ENCODE measurements at places on chromosomes 7 and 10.

- H3K36me3 ChIP-seq, result no peaks in the 10 kb centered on the region
- no peak for DNase-seq
- H3K27me3 ChIP-seq, result no peaks in the 10 kb centered on the region
- H3K27ac ChIP-seq, result no peak overlapping the region
- H3K4me3 ChIP-seq, result no peak overlapping the region
These were observed 168.3 kb downstream of the CHRM2 start for GRCh38 chr7:137036768-137037167.

DNA sequence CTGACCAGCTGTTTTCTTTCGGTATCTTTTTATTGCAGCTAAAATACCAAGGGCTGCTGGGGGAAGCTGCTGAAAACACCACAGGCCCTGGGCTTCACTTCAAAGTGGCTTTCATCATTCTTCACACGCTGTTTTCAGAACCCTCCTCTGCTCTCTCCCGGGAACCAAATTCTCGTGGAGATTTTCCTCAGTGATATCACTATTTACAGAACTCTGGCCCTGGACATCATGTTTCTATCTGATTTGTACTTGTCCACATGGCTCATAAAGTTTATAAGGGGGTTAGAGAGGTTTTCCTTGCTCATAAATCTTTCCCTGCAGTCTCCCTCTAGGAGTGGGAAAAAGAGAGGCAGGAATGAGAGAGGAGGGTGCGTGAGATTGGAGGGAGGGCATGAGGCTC is 177.4 kb upstream of the NPVF start:
- DNase-seq, result no peak
- no peaks in the 10 kb centered on the region for H3K4me1 ChIP-seq
- no peak overlapping the region for H3K4me3 ChIP-seq
- no peaks in the 10 kb centered on the region for H3K36me3 ChIP-seq
- H3K27ac ChIP-seq, result no peak overlapping the region
- H3K27me3 ChIP-seq, result peaks cover 41% of the 10 kb centered on the region

DNA sequence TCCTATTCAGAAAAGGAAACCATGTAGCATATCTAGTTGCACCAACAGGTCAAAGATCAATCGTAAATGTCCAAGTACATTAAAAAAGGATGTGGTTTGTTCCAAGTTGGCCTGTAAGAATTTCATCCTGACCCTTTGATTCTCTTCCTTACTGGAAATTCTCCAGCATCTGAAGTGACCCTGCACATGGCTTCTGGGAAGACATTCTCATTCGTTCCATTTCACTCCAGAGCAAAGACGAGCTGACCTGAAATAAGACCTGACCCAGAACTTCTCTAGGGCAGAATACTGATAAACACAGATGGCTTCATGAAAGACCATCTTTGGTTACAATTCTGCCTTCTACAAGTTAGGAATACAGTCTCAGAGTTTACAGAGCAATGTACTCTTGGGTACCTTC is 39.8 kb downstream of the ASB4 start:
- DNase-seq, result no peak
- H3K27me3 ChIP-seq, result no peaks in the 10 kb centered on the region

GRCh38 chr10:86170255-86171108 is 196.1 kb downstream of the GRID1 start:
- peaks cover 5% of the 10 kb centered on the region for H3K27me3 ChIP-seq
- no peak overlapping the region for H3K4me3 ChIP-seq
- peaks cover 16% of the 10 kb centered on the region for H3K4me1 ChIP-seq
- H3K36me3 ChIP-seq, result no peaks in the 10 kb centered on the region
- peak overlapping the region; percentile 61 for H3K27ac ChIP-seq

GRCh38 chr10:99330347-99330924 is 1.3 kb downstream of the CNNM1 start:
- H3K36me3 ChIP-seq, result peaks cover 11% of the 10 kb centered on the region
- peaks cover 34% of the 10 kb centered on the region for H3K27me3 ChIP-seq
- no peak overlapping the region for H3K27ac ChIP-seq
- peaks cover 13% of the 10 kb centered on the region for H3K4me1 ChIP-seq

GRCh38 chr10:31757386-31757791 is 171.2 kb downstream of the ARHGAP12 start:
- no peak for DNase-seq
- H3K4me3 ChIP-seq, result no peak overlapping the region
- no peaks in the 10 kb centered on the region for H3K36me3 ChIP-seq
- H3K4me1 ChIP-seq, result peaks cover 37% of the 10 kb centered on the region

DNA sequence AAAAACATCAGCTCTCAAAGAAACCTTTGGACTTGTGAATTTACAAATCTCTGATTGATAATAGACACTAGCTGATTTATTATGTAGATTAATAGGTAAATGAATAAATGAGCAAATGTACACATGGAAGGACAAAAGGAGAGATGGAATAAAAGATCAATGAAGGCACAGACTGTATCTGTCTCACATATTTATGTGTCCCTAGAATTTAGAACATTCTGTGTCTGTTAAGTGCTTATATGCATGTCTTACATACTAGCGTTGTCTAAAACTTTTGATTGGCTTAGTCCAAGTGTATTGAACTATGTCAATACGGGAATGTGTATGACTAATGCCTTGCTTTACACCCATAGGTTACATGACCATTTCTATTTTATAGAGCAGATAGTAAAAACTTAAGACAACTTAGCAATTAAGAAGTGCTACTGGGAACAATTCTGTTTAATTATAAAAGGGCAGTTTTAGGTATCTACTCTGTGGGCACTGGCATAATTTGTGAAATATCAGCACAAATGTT is 140.3 kb downstream of the PLXDC2 start:
- H3K27me3 ChIP-seq, result no peaks in the 10 kb centered on the region
- no peak overlapping the region for H3K27ac ChIP-seq
- H3K36me3 ChIP-seq, result no peaks in the 10 kb centered on the region

DNA sequence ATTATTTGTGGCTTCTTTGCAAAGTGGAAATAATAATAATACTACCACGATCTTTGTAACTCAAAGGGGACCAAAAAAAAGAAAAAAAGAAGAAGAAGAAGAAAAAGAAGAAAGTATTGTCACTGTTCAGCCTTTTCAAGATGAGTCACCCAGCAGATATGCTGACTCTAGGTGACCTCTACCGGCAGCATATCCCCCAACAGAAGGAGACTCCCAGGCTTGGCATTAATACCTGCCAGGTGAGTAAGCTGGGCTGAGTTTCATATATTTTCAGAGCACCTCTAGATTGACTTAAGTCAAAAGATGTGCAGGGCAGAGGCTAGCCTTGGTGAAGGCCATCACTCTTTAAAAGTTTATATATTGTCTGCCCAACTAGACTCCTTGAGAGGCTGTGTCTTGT is 30.4 kb upstream of the GPR26 start:
- DNase-seq, result no peak
- H3K4me3 ChIP-seq, result no peak overlapping the region
- H3K36me3 ChIP-seq, result no peaks in the 10 kb centered on the region
- no peaks in the 10 kb centered on the region for H3K4me1 ChIP-seq
- peaks cover 53% of the 10 kb centered on the region for H3K27me3 ChIP-seq
- no peak overlapping the region for H3K27ac ChIP-seq

- H3K4me1 ChIP-seq, result peaks cover 5% of the 10 kb centered on the region
- no peak overlapping the region for H3K27ac ChIP-seq
- no peak for DNase-seq
These were observed 35.0 kb downstream of the LAMB4 start for GRCh38 chr7:108094933-108095710.

GRCh38 chr7:135509589-135509838 is 388 bp downstream of the CNOT4 start:
- DNase-seq, result no peak
- no peaks in the 10 kb centered on the region for H3K36me3 ChIP-seq
- H3K27ac ChIP-seq, result no peak overlapping the region
- H3K4me1 ChIP-seq, result peaks cover 13% of the 10 kb centered on the region
- H3K4me3 ChIP-seq, result no peak overlapping the region

DNA sequence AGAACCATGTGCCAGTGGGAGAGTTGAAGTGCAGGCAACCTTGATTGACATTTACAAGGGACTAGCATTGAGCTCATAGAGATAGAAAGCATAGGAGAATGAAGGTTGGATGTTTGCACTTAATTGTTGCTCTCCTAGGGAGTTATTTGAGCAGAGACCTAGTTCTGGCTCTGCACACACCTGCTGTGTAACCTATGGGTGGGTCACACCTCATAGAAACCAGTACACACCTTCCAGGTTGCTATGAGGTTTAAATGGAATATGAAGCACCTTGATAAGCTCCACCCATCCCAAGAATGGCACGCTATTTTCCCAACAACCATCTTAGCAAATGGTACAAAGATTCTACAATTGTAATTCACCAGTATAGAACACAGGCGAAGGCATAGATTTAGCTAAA is 86.2 kb upstream of the AOAH start:
- no peak overlapping the region for H3K27ac ChIP-seq
- no peak overlapping the region for H3K4me3 ChIP-seq
- no peaks in the 10 kb centered on the region for H3K27me3 ChIP-seq
- no peaks in the 10 kb centered on the region for H3K36me3 ChIP-seq
- H3K4me1 ChIP-seq, result no peaks in the 10 kb centered on the region
- no peak for DNase-seq
